ENCODE measurements at places on chromosomes 13 and 19.

GRCh38 chr13:32881074-32881776 is 135.0 kb upstream of the KL start:
- no peaks in the 10 kb centered on the region for H3K27me3 ChIP-seq
- no peaks in the 10 kb centered on the region for H3K4me1 ChIP-seq

DNA sequence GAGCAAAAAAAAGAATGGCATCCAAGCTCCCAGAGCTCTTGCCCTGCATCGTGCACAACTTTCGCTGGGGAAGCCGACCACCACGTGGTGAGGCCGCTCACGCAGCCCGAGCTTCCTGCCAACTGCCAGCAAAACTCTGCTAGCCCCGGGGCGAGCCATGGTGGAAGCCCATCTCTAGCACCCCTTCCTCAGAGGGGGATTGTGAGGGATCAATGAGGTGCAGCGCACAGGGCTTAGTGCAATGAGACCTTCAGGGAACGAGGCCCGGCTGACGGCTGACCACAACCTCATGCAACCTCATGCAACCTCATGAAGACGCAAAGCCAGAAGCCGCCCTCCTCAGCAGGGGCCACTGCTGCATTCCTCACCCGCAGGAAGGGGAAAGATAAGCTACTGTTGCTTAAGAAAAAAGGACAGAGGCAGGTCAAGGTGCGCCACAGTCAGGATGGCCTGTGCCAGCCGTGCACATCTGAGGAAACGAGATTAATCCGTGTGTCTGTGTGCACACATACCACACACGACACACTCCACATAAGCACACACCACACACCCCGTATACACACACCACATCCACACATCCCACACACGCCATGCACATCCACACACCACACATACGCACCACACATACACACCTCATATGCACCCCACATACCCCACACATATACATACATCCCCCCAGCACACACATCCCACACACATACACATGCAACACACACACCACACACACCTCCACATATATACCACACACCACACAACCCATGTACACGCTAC is 9.6 kb downstream of the HSPBP1 start:
- no peaks in the 10 kb centered on the region for H3K4me1 ChIP-seq
- H3K4me3 ChIP-seq, result no peak overlapping the region
- H3K27ac ChIP-seq, result no peak overlapping the region
- DNase-seq, result no peak
- no peaks in the 10 kb centered on the region for H3K27me3 ChIP-seq

DNA sequence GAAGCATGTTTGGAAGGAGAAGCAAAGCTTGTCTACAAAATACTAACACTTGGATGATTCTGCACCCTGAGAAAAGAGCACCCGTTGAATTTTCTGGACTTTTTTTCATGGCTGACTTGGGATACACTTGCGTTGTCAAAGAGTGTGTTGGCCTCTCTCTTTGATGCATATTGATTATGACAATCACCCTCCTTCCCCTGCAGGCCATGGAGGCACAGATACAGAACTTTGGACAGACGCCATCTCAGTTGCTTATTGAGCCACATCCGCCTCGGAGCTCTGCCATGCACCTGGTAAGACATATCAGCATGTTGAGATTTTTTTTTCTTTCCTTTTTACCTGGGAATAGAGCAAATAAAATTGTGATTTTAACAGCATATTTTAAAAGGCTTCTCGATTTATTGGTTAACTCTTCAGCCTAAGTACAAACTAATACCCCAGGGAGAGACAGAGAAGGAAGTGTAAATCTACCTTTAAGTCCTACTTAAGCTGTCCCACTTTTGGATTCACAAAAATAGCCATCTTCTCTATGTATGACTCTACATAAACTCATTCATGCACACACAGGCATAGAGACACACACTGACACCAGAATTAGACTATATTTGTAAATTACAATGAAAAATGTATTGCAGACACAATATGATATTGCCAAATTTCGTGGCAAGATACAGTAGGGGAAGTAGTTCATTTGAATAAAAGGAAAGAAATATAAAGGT is 169.7 kb upstream of the MAB21L1 start:
- H3K4me1 ChIP-seq, result no peaks in the 10 kb centered on the region
- H3K4me3 ChIP-seq, result no peak overlapping the region
- no peaks in the 10 kb centered on the region for H3K36me3 ChIP-seq
- DNase-seq, result no peak
- no peak overlapping the region for H3K27ac ChIP-seq

GRCh38 chr13:87274209-87274819 is 396.9 kb upstream of the SLITRK5 start:
- H3K27ac ChIP-seq, result no peak overlapping the region
- H3K4me3 ChIP-seq, result no peak overlapping the region
- no peaks in the 10 kb centered on the region for H3K36me3 ChIP-seq
- H3K4me1 ChIP-seq, result no peaks in the 10 kb centered on the region
- no peak for DNase-seq

- no peak overlapping the region for H3K4me3 ChIP-seq
- H3K4me1 ChIP-seq, result peaks cover 6% of the 10 kb centered on the region
- DNase-seq, result no peak
- peaks cover 2% of the 10 kb centered on the region for H3K36me3 ChIP-seq
- H3K27me3 ChIP-seq, result no peaks in the 10 kb centered on the region
- H3K27ac ChIP-seq, result no peak overlapping the region
Measured at GRCh38 chr19:36172852-36173251, 20.6 kb upstream of the COX7A1 start.

DNA sequence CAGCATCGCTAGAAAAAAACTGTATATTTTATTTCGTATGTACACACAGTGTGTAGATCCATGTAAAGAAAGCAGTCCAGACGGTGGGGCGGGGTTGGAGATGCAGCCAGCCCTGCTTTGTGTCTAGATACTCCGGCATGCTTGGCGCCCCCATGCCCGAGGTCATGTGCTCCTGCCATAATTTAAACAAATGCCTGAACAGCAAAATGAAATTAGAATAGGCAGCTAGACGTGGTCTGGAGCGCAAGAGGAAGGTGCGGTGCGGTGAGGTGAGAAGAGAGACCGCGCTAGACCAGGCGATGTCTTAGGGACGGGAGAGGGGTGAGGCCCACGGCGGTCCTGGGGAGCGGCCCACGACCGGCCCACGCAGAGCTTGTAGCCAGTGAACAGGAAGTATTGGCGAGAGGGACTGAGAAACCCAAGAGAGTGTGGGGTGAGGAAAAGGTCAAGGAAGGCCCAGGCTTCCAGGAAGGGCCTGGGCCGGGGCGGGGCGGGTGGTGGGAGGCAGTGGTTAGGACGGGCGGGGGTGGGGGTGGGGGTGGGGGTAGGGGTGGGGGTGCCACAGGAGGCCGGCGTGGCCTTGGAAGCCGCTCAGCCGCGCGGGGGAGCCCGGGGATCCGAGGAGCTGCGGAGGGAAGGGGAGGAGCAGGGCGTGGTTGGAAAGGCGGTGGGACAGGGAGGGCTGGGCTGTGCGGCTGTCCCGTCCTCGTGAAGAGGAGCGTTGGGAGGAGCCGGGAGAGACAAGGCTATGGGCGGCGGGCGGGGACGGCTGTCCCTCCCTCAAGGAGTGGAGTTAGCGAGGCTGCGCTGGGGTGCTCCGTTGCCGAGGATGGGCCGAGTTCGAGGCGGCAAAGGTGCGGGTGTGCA is 254.7 kb upstream of the SGCG start:
- no peaks in the 10 kb centered on the region for H3K36me3 ChIP-seq
- H3K27me3 ChIP-seq, result peaks cover 25% of the 10 kb centered on the region
- DNase-seq, result no peak
- H3K27ac ChIP-seq, result no peak overlapping the region

- no peaks in the 10 kb centered on the region for H3K27me3 ChIP-seq
- H3K27ac ChIP-seq, result no peak overlapping the region
- H3K4me3 ChIP-seq, result no peak overlapping the region
- peaks cover 9% of the 10 kb centered on the region for H3K36me3 ChIP-seq
Measured at GRCh38 chr19:46861691-46862502, 1.1 kb downstream of the ARHGAP35 start.

GRCh38 chr13:95368998-95369397 is 67.7 kb upstream of the ABCC4 start:
- no peak for DNase-seq
- no peak overlapping the region for H3K27ac ChIP-seq
- H3K4me1 ChIP-seq, result no peaks in the 10 kb centered on the region
- H3K36me3 ChIP-seq, result no peaks in the 10 kb centered on the region
- no peaks in the 10 kb centered on the region for H3K27me3 ChIP-seq

GRCh38 chr13:30091691-30092090 is 215.7 kb downstream of the KATNAL1 start:
- no peak overlapping the region for H3K4me3 ChIP-seq
- H3K27ac ChIP-seq, result no peak overlapping the region
- DNase-seq, result no peak
- H3K4me1 ChIP-seq, result peaks cover 1% of the 10 kb centered on the region
- H3K36me3 ChIP-seq, result no peaks in the 10 kb centered on the region
- peaks cover 2% of the 10 kb centered on the region for H3K27me3 ChIP-seq

GRCh38 chr13:40615619-40616018 is 50.8 kb downstream of the FOXO1 start:
- H3K27me3 ChIP-seq, result no peaks in the 10 kb centered on the region
- peaks cover 38% of the 10 kb centered on the region for H3K36me3 ChIP-seq
- peaks cover 83% of the 10 kb centered on the region for H3K4me1 ChIP-seq
- H3K4me3 ChIP-seq, result peak overlapping the region; percentile 10

DNA sequence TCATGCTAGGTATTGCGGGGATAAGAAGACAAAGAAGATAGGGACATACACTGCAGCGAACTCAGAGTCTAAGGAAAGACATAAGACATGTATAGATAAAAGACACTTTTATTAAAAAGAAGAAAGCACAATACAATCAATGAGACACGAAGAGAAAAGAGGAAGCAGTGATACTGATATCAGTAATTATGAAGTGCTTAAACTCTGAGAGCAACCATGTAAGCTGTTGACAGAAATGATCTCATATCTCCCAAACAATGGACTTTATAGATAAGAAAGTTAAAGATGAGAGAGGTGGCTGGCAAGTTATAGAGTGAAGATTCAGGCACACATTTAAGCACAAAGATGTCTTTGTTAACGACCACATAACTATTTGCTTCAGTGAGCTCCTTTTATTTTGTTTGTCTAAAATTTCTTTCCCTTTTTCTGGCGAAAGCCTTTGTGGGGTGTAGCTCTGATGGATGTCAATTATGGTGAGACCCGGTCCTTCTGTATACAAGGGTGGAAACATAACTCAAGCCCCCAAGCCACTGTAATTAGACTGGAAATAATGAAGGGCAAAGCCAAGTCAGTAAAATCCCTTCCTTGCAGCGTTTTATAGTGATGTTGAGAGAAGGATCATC is 818.0 kb upstream of the SLC10A2 start:
- no peak for DNase-seq
- H3K4me1 ChIP-seq, result no peaks in the 10 kb centered on the region
- H3K27ac ChIP-seq, result no peak overlapping the region
- no peaks in the 10 kb centered on the region for H3K36me3 ChIP-seq
- no peak overlapping the region for H3K4me3 ChIP-seq

GRCh38 chr19:23771316-23771715 is 12.6 kb upstream of the ZNF681 start:
- peaks cover 30% of the 10 kb centered on the region for H3K36me3 ChIP-seq
- H3K4me1 ChIP-seq, result no peaks in the 10 kb centered on the region
- no peak for DNase-seq
- no peak overlapping the region for H3K27ac ChIP-seq
- H3K27me3 ChIP-seq, result no peaks in the 10 kb centered on the region
- H3K4me3 ChIP-seq, result no peak overlapping the region

GRCh38 chr19:33212436-33213172 is 13.0 kb downstream of the SLC7A10 start:
- H3K27ac ChIP-seq, result no peak overlapping the region
- H3K36me3 ChIP-seq, result no peaks in the 10 kb centered on the region
- no peak for DNase-seq
- no peaks in the 10 kb centered on the region for H3K4me1 ChIP-seq

- H3K4me3 ChIP-seq, result no peak overlapping the region
- peaks cover 61% of the 10 kb centered on the region for H3K36me3 ChIP-seq
- H3K4me1 ChIP-seq, result peaks cover 29% of the 10 kb centered on the region
- no peaks in the 10 kb centered on the region for H3K27me3 ChIP-seq
Measured at GRCh38 chr19:6817179-6817578, 44.7 kb downstream of the VAV1 start.

DNA sequence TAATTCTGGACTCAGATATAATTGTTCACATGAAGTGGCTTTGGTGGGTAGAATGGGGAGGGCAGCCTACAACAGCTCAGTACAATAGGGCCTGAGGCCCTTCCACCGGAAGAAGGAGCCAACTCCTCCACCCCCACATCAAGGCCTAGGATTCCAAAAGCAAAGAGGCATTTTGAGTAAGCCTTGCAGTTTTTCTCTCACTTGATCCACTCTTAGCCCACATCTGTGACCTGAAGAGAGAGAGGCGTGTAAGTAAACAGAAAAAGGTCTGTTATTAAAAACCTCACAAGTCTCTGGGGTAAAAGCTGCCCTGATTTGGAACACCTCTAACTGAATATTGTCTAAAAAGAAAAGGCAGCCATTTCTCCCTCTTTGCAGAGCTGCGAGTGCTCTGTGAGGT is 214.1 kb upstream of the KL start:
- DNase-seq, result no peak
- peaks cover 7% of the 10 kb centered on the region for H3K4me1 ChIP-seq
- peaks cover 10% of the 10 kb centered on the region for H3K27me3 ChIP-seq
- H3K4me3 ChIP-seq, result no peak overlapping the region
- no peak overlapping the region for H3K27ac ChIP-seq

- peak overlapping the region; percentile 73 for H3K4me3 ChIP-seq
- peaks cover 83% of the 10 kb centered on the region for H3K4me1 ChIP-seq
- DNase-seq, result no peak
- H3K36me3 ChIP-seq, result peaks cover 38% of the 10 kb centered on the region
Measured at GRCh38 chr13:111186305-111186935, 71.3 kb downstream of the ARHGEF7 start.

- peak; percentile 33 for DNase-seq
- H3K27me3 ChIP-seq, result no peaks in the 10 kb centered on the region
- H3K36me3 ChIP-seq, result peaks cover 38% of the 10 kb centered on the region
- H3K4me3 ChIP-seq, result peak overlapping the region; percentile 59
- peak overlapping the region; percentile 58 for H3K27ac ChIP-seq
Measured at GRCh38 chr19:34232566-34233481, 21.5 kb upstream of the GARRE1 start.

DNA sequence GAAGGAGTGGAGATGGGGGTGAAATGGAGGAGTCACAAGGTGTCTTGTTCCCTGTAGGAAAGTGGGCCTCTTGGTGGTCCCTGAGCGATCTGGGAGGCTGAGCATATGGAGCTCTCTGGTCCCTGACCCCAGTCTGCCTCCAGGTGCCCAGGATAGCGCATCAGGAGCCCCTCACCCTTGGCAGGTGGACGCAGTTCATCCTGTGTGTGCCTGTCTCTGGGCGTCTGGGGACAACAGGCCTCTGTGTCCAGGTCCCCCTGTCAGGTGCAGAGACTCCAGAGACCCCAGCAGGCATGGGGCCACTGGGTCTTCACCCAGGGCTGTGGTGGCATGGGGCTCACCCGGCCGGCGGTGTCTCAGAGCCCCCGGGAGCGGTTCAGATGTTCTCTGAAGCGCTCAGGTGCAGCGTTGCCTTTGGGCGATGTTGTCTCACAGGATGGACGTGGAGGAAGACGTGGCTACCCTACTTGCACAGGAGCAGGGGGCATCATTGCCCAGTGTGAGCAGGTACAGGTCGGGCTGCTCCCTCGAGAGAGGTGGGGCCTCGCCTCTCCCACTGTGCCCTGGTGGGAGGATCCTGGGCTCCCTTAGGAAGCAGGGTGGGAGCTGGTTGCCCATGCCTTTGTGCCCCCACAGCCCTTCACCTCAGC is 58.1 kb upstream of the TPM4 start:
- no peak overlapping the region for H3K27ac ChIP-seq
- no peak overlapping the region for H3K4me3 ChIP-seq
- H3K36me3 ChIP-seq, result no peaks in the 10 kb centered on the region
- H3K4me1 ChIP-seq, result no peaks in the 10 kb centered on the region
- H3K27me3 ChIP-seq, result no peaks in the 10 kb centered on the region
